C1 segment of cervical spinal cord (tissue), 14 donors: ENCODE measurements at places on chromosomes 5 and 9.

- DNase-seq = no peak
Measured at GRCh38 chr5:1786621-1787471, 12.8 kb downstream of the MRPL36 start.

- no peak for DNase-seq
Measured at GRCh38 chr5:143205386-143205785, 198.1 kb downstream of the NR3C1 start.

GRCh38 chr5:180109920-180110319 lies 38.4 kb upstream of the RNF130 start:
- DNase-seq = no peak

- no peak for DNase-seq
Measured at GRCh38 chr5:55104946-55105701, 2.7 kb downstream of the GZMA start.

- no peak for DNase-seq
Measured at GRCh38 chr5:126065061-126065460, 358.1 kb upstream of the GRAMD2B start.

GRCh38 chr5:80055491-80056170 lies 20.5 kb downstream of the THBS4 start:
- no peak for DNase-seq

DNA sequence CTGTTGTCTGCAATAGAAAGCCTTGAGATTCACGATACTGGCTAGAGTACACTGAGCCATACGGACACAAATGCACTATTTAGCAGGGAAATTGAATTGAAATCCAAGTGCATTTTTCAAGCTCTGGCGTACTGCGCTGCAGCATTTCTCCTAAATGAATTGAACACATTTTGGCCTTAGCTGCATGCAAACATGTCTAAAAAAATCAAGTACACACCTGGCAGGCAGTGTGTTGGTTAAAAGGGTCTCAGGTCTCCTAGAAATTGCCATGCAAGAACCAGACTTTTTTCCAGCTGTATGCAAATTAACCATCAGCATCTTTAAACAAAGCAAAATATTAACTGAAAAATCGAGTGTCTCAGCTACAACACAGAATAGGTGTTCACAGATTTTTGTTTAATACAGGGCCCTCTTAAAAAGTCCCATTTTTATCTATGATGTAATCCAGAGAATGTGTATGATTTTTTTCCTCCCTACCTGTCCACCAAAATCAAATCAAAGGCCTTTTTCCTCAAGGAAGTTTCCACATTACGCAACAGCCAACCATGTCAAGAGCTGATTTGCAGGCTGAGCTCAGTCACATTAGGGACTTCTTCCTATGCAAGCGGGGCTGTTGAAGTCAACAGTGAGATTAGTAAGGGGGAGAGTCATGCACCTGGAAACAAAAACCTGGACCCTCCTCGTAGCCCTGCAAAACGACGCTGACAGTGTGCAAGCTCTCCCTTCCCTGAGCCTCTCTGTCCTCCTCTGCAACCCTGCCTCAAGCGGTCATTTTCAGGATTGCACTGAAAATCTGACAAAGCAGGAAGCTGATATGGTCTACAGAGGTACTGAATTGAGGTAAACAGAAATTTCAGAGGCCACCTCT lies 14.1 kb upstream of the SFXN1 start:
- DNase-seq = no peak

GRCh38 chr5:100789694-100790093 lies 113.4 kb downstream of the ST8SIA4 start:
- no peak for DNase-seq

DNA sequence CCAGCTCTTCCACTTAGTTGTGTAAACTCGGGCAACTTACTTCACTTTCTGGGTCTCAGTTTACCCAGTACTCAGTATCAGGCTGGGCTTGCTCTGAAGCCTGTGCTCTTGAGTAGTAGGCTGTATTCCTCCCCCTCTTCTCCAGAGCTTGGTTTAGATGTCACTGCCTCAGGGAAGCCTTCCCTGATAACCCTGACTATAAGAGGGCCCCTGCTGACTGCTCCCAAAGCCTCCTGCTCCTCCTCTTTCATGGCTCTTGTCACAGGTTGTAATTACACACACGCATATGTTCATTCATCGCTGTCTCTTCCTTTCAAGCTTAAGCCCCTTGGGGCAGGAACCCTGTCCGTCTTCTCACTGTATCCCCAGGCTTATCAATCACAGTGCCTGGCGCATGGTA lies 140.2 kb downstream of the RGS3 start:
- DNase-seq = no peak

- DNase-seq = no peak
Measured at GRCh38 chr9:15542624-15543023, 10.2 kb upstream of the CCDC171 start.

- no peak for DNase-seq
Measured at GRCh38 chr5:82905986-82906385, 171.2 kb downstream of the TMEM167A start.

DNA sequence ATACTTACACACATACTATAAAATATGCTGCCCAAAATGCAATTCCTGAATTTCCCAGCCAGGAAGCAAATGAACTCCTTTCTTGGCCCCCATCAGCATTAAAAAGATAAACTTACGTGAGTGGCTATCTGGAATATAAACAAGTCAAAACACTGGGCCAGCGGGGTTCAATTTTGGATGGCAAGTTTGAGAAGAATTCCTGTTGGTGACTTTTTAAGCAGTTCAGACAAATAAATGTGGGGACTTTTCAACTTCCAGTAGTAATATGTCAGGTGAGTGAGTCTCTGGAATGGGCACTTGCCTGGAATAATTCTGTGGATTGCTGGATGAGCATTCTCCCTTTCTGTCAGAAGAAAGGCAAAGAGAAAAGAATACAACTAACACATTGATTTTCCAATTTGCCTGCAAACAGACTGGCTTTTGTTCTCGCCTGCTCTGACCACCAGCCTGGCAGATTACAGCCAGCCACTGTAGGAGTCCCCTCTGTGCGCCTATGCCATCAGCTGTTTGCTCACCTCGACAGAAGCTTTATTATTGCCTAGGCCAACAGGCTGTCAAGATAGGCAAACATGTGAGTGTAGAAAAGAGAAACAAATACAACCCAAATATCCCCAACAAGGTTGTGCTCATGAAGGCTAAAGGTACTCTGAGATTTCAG lies 78.6 kb downstream of the MRPS27 start:
- peak; percentile 51 for DNase-seq

- DNase-seq = no peak
Measured at GRCh38 chr9:20406344-20406743, 216.0 kb downstream of the MLLT3 start.

DNA sequence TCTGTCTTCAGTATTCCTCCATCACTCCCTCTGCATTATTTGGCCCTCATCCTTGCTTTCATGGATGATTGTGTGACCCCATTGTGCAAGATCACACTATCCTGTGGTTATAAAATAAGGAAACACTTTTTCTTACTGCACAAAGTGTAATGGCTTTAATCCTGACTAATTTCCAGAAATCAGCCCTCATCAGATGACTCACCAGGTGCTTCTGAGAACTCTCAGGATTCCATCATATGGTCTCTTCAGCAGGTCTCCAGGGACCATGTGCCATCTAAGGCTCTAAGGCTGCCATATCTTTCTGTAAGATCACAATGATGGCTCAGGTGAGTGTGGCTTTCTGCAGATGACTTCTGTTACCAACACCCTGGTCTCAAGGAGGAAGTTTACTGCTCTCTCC lies 27.3 kb upstream of the FER start:
- no peak for DNase-seq

- no peak for DNase-seq
Measured at GRCh38 chr5:143721925-143722324, 90.0 kb upstream of the HMHB1 start.

GRCh38 chr9:88706193-88707113 lies 171.5 kb downstream of the NXNL2 start:
- DNase-seq = no peak

- no peak for DNase-seq
Measured at GRCh38 chr9:121833061-121833460, 181.6 kb downstream of the DAB2IP start.

- no peak for DNase-seq
Measured at GRCh38 chr5:103487218-103487617, 75.4 kb downstream of the NUDT12 start.

DNA sequence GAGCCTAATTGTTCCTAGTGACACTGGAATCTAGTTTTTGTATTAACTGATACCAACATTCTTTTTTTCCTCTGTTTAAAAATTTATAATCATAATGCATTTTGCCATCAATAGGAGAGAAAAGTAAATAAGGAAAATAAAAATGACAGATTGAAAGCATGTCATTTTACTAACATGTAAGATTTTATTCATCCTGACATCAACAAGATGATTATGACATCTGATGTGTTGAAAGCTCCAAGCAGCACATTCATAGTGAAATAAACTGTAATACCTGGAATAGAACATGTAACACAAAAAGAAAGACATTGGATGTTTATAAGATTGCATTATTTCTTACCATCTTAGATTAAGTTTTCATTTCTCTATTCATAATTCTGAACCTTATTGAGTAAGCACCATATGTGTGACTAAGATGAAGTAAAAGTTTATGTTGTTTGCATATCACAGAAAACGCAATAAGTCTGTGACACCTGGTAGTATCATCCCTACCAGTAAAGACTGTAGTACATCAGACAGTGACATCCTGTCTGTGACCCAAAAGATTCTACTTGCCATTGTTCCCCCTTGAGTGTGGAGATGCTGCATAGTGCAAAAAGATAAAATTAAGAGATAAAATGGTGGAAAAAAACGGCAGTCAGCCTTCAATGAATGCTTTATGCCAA lies 225.6 kb downstream of the PCSK5 start:
- DNase-seq = no peak

DNA sequence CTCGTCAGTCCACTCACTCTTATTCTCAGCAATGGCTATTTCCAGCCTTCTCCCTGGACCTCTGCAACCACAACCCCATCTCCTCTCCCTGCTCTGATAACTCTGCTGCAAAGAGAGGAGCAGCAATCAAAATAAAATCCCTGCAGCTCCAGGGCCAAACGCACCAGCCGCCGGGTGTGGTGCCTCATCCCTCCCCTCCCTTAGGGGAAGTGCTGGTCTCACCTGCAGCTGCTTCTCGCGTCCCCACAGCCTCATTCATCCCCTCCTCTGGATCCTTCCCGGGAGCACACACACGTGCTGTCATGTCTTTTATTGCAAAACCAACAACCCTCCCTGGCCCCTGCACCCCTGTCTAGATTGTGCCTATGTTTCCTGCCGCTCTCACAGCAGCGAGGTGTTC lies 77.8 kb downstream of the TENT4A start:
- DNase-seq = no peak

DNA sequence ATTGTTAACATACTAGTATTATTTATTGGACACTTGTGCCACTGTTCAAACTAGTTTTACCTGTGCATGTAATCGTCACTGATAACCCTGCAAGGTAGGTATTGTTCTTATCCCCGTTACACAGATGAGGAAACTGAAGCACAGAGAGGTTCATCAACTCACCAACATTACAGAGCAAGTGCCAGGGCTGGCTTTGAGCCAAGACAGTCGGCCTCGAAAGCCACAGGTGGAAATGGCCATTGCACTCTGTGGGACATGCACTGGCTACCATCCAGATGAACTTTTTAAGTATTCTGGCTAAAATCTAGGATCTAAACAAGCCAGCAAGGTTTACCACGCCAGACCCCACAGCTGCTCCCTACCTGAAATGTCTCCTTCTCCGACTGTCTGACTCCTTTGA lies 57.9 kb downstream of the TEX10 start:
- DNase-seq = no peak

DNA sequence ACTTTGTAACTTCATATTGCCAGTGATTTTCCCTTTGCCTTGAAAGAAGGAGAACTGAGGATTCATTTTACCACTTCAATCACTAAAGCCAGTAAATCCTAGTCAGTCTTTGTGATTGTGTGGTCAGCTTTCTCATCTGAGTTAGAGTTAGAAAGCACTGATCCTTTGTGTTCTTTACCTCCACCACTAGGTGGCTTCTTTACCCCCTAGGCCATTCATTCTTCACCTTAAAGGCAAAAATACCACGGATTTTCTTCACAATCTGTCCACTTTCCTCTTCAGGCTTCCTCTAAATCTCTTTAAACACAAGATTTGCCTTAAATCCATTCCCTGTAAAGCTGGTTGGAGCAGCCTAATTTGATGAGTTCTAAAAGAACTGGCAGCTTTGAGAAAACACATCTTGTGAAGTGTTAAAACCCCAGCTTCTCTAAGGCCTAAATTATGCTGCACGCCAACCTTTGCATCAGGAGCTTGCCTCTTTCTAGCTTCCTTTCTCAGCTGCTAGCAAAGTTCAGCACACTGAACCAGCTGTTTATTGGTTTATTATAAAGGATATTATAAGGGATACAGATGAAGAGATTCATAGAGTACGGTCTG lies 20.4 kb downstream of the BDP1 start:
- DNase-seq = no peak

GRCh38 chr9:128835246-128836210 lies 5.9 kb upstream of the SPOUT1 start:
- no peak for DNase-seq

DNA sequence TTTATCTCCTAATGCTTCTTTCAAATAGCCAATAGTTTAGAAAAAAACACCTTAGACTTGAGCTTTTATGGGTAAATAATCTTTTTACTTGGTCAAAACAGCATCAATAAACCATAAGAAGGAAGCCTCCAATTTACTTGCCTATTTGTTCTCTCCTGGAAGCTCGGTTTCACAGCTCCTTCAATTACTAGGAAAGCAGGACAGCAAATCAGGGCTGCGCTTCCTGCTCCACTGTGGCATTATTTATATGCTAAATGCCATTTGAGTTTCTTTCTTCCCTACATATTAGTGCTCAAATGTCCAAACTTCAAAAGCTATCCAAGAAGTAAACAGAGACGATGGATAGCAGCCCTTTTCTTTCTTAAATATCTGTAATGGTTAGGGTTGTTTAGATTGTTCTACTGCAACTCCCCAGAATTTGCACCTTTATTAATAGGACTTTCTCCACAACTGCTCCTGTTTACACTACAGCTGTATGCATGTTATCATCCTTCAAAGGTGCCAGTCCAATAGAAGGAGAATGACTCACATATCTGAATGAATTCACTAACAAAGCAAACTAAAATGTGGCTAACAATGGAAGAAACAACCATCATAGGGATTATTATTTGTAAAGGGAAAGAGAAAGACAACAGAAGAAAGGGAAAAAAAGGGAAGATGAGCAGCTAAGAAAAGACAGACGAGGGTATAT lies 58.7 kb downstream of the MED27 start:
- no peak for DNase-seq

- DNase-seq = no peak
Measured at GRCh38 chr5:112732131-112732530, 5.6 kb upstream of the APC start.
